ENCODE measurements at places on chromosomes 6 and 20.
A peak's percentile ranks its signal among the peaks of the same experiment; 100 is the strongest.

GRCh38 chr6:125197795-125198269 is 44.3 kb downstream of the TPD52L1 start:
- DNase-seq = peak; percentile 97

DNA sequence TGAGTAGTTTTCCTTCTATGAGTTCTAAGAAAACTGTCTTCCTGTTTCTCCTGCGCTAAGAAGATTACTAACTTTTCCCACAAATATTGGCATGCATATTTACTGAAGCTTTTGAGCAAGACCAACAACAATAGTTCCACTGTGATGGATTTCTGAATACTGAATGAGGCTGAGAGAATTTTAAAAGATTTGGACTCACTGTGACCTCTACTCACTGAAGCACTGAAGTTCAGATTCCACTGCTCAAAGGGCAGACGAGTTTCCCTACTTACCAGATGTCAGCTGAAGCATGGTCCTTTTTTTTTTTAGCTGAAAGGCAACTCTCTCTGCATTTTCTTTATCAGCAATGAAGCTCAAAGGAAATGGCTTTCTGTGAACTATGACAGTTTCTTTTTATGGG is 718.5 kb downstream of the RFPL4B start:
- DNase-seq = peak; percentile 45

DNA sequence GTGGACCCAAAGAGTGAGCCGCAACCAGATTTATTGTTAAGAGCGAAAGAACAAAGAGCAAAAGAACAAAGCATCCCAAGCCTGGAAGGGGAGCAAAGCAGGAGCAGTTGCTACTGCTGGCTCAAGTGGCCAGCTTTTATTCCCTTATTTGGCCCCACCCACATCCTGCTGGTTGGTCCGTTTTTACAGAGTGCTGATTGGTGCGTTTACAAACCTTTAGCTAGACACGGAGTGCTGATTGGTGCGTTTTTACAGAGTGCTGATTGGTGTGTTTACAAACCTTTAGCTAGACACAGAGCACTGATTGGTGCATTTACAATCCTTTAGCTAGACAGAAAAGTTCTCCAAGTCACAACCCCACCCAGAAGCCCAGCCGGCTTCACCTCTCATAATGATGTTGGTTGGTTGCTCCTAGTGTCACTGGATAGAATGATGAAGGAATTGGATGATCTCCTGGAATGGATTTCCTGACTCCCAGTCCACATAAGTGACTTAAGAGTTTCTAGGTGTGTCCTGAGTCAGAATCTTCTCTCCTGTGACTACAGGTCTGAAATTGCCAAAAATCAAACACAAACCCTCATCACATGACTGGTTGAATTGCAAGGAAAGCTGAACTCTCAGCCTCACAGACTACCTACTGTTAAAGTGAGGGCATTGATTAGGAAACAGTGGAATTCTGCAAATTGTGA is 52.1 kb upstream of the CAP2 start:
- DNase-seq = no peak

- DNase-seq = peak; percentile 87
Observed at GRCh38 chr6:87723170-87724078, 21.4 kb upstream of the AKIRIN2 start.

DNA sequence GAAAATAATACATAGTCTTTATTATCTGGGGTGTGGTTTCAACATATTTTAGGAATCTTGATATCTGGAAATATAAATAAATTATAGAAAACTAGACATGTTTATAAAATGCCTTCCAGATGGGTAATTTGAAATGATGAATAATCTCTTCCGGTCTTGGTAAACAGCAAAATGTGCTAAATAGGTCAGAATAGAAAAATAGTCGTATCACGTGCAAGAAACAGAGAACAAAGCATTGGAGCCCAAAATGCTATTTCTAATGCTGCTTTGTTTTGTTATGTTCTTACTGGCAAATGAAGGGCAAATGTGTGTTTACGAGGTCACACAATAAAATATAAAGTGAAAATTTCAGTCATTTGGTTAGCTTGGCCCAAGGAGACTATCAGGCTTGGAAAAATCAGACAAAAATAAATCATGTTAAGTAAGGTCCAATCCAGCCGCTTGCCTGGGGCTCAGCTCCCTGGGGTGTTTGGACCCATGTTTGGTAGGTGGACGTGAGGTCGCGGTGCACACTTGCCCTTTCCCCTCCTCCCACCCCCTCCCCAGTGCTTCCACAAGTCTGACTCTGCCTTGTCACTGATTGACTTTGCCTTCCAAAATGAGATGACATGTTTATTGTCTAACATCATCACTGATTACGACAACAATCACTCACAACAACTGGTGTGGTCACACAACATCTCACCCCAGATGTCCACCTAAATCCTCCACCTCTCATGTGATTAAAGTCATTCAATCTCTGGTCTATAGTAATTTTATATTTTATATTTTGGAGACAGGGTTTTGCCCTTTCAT is 56.0 kb downstream of the RIN2 start:
- peak; percentile 67 for DNase-seq

DNA sequence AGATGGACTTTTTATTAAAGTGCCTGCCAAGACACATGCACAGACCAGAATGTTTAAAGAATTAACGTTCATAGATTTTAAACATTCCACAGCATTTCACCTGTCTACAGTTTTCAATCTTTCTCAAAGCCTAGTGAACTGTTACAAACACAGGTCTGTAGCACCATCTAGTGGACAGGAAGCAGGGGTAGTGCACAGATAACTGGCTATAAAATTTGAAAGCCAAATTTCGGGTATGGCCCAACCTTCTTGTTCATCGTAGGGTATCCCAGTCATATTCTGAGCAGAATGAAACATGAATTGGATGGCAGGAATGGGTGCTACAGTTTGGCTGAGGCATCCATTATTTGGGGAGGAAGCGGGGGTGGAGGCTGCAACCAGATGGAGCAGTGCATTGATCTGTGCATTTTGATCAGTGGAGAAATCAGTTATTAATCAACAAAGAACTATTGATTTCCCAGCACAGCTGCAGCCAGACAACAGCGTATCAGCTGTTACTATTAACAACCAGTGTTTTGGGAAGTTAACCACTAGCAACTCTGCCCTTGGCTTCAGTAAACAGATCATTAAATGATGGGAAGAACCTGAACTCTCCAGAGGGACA is 56.1 kb upstream of the B3GAT2 start:
- DNase-seq = peak; percentile 46

DNA sequence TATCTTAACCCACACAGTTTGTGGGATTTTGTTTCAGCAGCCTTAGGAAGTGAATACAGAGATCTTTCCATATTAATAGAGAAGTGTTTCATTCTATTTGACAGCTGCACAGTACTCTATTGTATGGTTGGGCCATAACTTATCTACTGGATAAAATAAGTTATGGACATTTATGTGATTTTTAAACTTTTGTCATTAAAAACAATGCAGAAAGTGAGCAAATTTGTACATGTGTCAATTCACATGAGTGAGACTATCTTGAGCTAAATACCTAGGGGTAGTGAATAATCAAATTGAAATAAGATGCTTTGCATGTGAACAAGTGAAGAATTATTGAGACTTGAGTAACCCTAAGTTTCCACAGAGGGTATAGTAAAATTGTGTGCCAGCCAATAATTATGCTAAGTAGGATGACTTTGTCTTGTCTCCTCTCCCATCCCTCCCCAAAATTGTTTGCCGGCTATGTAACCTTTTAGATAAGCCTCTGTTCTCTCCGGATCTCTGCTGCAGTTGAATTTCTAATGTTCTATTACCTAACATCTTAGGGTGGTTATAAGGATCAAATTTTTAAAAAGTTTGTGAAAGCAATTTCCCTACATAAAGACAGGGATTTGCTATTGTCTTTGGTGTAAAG is 33.3 kb upstream of the TPBG start:
- DNase-seq = no peak

DNA sequence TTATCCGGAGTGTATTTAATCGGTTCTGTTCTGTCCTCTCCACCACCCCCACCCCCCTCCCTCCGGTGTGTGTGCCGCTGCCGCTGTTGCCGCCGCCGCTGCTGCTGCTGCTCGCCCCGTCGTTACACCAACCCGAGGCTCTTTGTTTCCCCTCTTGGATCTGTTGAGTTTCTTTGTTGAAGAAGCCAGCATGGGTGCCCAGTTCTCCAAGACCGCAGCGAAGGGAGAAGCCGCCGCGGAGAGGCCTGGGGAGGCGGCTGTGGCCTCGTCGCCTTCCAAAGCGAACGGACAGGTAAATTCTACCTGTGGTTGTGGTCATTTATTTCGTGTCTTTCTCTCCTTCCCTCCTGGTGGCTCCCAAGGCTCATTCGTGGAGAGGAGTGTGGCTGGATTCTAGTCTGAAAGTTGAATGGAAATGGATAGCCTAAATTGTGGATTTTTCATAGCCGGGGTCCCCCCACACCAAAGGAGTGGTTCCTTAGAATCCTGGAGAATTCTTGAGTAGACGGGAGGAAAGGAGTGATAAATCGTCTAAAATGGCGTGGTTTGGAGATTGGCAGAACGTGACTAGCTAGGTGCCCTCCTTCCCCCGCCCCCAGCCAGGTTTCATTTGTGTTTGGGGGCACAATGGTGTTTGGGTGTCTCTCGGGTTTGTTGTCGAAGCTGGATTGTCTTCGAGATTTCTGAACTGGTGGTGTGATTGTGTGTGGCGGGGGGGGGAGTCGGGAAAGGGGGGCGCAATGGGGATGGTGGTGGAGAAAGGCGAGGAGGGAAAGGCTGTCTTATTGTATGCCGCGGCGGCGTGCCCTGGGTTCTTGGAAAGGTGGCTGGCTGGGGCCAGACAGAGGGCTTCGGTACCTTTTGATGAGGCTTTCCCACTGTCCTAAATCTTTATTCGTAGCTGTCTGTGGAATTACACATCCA is 673 bp downstream of the MARCKS start:
- peak; percentile 44 for DNase-seq
